Fibroblast of skin of left quadriceps (primary cell): ENCODE measurements at places on chromosomes 11 and 22.

DNA sequence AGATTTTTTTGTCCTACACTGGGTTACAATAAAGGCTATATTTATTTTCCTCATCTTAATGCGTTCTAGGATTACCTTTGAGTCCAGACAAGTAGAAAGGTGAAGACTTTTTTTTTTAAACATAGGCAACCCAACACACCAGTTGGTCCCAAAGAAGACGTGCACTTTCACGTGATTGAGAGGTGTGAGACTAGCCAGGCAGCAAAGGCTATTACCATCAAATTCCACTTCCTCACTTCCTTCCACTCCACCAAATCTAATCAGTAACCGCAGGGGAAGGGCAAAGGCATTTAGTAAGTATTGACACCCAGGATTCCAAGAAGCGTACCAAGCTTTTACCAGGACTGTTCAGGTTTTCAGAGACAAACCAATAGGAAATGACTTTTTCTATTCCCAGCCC lies 109.3 kb downstream of the APIP start:
- no peak for DNase-seq

- DNase-seq: no peak
Observed at GRCh38 chr22:37768273-37768672, 39.5 kb upstream of the GCAT start.

DNA sequence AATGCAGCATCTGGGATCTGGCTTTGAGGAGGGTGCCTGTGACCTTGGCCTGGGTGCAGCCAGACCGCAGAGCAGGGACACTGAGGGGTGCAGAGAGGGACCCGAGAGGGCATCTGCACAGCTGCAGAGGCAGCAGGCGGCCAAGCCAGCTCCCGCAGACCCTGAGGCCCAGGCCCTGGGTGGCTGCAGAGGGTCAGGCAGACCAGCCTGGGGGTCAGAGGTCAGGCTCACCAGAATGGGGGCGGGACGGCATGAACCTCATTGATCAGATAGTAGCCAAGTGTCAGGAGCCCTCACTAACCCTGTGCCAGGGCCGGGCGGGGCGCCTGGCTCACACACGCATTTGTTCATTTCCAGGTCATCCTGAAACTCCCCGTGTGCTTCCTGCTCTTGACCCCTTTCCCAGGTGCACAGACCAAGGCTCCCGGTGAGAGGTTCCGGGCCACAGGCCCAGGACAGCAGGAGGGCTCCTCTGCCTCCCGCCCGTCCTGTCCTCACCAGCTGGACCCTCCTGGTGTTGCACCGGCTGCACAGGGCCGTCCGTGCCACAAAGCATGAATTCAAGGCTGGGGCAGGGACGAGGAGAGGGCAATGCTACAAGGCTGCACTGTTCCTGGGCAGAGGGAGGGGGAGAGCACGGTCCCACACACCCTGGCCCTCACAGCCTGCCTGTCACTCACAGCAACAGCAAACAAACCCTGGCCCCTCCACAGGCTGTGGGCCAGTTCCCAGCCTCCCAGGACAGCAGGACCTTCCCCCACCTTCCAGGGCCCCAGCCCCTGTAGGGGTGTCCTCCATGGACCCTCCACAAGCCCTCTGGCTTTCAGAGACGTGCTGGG lies 3.3 kb downstream of the RTN4R start:
- no peak for DNase-seq

- no peak for DNase-seq
Observed at GRCh38 chr11:81301166-81301830, 1432.4 kb downstream of the FAM181B start.

- no peak for DNase-seq
Observed at GRCh38 chr22:45845076-45845487, 131.9 kb downstream of the WNT7B start.

DNA sequence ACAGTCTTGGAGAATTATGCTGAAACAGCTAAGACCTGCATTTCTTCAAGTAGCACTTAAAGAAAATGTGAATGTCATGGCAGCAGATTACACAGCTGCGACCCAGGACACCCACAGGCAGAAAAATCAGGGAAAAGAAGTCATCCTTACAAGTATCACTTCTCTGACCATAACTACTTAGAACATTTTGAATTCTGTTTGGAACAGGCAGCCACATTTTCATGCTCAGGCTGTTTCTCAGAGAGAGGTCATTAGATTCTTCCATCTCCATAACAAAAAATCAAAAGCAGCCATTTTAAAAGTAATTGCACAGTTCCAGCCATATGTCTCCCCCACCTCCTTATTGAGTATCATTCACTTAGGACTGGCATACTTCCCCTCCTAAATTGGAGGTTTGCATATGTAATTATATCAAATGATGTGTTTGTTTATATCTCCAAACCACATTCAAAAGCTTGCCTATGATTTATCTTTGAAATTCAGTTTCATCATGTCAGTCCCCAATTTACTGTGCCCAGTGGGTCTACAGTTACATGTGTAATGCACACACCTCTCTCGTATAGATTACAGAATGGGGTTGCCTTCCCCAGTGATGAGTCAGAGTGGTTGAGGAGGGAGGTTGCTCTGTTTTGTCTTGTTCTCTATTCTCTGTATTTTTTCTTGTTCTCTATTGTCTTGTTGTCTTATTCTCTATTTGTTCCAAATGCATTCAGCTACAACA lies 276.5 kb upstream of the MTNR1B start:
- DNase-seq: no peak

GRCh38 chr11:85647078-85647477 lies 689 bp upstream of the TMEM126A start:
- DNase-seq: no peak

DNA sequence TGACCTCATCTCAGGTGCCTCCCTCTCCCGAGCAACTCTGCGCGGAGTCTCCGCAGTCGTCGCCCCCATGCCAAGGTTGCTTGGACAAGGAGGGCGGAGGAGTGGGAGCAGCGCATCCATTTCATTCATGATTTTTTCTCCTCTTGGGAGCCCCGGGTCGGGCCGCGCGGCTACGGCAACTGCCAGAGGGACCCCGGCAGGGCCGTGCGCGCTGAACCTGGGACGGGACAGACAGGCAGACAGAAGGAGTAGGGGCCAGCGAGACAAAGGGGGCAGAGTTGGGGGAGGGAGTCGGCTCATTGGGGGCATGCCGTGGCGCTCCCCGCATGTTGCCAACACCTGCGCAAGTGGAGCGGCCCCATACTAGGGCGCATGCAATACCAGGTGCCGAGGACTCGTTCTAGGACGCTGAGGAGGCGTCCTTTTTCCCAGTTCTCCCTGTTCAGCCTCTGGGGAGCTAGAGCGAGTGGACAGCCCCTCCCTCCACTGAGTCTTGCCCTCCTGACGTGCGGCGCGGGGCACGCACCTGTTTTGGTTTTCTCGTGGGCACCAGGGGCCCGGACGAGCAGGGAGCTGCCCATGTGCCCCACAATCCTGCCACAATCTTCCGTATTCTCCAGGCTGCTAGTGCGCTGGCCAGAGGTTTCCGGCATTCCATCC lies 501 bp upstream of the PTPN5 start:
- no peak for DNase-seq

DNA sequence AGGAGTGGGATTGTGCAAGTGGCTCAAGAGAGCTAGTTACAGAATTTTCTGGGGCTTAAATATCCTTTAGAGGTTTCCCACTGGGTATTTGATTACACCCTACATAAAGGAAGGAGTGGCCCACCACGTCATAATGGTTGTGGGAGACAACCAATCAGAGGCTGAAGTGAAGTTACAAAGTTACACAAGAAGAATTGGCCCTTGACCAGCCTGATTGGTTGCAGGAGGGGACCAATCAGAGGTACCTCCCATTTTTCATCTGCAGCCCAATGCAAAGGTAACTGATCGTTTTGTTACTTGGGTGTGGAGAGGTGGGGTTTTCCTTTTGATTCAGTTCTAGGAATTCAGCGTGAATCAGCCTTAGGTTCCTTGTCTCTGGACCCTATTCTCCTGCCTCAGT lies 430.5 kb upstream of the FAT3 start:
- no peak for DNase-seq

DNA sequence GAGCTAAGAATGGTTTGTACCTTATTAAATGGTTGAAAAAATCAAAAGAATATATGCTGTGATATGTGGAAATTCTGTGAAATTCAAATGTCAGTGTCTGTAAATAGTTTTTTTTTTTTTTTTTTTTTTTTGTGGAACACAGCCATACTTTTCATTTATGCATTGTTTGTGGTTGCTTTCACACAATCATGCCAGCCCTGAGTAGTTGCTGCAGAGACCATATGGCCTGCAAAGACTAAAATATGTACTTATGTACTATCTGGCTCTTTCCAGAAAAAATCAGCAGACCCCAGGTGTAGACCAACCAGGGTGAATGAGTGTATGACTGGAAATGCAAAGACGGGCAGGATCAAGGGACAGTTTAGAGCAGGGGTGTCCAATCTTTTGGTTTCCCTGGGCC lies 98.3 kb downstream of the PTPRJ start:
- DNase-seq: no peak

DNA sequence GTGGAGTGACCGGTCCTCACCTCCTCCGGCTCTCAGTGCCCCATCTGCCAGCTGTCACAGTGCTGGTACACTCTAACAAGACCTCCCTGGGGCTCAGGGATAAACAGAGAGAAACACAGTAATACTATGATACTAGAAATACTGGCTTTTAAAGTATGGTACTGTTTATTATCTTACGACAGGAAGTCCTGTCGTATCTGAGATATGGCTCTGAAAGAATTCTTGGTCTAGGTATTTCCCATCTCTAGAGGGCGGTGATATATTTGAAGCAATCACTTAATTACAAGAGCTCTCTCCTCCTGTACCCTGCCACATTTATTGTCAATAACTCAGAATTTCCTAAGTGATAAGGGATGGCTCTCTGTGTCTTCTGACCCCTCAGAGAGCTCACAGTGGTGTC lies 119.1 kb downstream of the RRM1 start:
- DNase-seq: no peak

GRCh38 chr22:50012211-50013181 lies at the start of gene IL17REL:
Gene IL17REL, minus strand, starts transcription at chr22:50012765. Its CDS starts 119 bp downstream, at chr22:50012646.
- no peak for DNase-seq

GRCh38 chr11:94546162-94546470 lies 2.4 kb downstream of the FUT4 start:
- DNase-seq: no peak

GRCh38 chr22:29002603-29003002 lies 59.0 kb downstream of the C22orf31 start:
- no peak for DNase-seq

DNA sequence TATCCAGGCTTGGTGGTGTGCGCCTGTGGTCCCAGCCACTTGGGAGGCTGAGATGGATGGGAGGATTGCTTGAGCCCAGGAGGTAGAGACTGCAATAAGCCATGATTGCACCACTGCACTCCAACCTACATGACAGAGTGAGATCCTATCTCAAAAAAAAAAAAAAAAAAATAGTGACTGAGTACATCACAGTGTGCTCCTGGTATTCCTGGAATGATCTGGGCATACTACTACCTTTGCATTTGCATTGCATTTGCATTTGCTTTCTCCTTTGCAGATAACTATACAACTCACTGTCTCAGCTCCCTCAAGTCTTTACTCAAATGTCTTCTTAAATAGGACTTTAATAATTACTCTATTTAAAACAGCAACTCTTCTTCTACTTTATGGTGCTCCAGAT lies 51.8 kb downstream of the DLG2 start:
- DNase-seq: no peak

DNA sequence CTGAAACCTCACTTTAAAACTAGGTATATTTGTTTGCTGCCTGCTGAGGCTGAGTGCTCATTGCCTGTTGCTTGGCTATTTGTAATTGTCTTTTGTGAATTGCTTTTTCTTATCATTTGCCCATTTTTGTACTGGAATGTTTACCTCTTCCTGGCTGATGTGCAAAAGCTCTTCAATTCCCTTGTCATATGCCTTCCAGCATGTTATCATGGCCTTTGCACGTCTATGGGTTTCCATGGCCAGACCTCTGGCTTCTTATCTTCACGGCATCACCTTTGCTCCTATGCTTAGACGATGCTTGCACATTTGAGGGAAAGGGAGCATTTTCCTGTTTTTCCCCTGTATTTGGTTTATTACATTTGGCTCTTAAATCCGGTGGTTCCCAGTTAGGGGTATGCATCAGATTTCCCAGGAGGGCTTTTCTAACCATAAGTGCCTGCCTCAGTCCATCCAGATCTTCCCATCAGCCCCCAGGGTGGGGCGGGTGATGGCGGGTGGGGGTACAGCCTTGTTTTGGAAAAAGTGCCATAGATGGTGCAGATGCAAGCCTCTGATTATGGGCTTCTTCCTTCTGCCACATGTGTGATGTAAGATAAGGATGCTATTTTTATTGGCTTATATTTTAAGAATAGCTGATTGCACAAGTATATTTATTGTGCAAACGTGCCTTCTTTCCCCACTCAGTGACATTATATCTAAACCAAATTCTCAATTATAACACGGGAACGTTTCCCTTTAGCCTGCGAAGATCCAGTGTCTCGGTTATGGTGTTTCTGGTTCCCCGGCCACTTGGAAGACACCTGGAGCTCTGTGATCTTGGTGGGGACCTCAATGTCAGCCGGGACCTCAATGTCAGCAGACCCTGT lies 70.6 kb upstream of the SEPTIN5 start:
- no peak for DNase-seq

DNA sequence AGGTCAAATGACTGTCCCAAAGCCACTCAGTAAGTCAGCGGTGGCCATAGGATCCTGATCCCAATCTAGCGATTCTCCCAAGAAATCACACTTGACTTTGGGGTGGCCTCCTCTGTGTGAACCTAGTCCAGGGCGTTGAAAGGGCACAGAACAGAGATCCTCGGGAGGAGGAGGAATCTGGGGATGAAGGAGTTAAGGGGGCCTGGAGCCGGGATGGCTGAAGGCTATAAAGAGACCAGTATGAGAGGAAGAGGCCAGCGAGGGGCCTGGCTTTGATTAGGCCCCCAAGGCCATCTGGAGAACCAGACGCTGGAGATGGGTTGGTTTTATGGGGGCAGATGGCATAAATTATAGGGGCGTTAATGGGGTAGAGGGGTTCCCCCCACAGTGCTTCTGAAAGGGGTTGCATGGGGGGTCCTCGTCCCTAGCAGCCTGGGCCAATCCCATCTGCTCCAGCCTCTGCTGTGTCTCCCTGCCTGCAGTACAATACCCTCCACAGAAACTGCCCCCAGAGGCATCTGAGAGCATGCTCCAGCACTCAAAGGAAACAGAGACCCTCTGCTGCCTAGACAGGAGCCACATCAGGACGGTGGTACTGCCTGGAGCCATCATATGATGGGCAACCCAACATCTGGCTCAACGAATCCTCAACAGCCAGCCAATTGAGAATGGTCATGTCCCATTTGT lies 35.2 kb upstream of the TRIM29 start:
- no peak for DNase-seq

DNA sequence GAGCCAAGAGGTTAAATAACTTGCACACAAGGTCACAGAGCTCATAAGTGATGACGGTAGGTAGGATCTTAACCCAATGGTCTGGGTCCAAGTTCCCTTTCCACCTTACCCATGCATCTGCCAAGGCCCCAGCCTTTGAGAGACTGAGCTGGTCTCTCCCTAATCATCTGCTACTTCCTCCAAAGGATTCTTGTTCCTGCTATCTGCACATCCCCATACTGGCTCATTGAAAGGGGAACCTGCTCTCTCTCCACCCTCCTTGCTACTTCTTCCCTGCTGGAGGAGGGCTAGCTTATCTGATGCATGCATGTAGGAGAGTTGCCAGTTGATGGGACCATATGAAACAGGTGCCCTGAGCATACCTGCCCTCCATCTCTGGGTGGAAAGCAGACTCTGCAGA lies 47.7 kb downstream of the COMMD9 start:
- DNase-seq: no peak
